Glutamatergic neuron (in vitro differentiated cells): ENCODE measurements at places on chromosomes 12 and 14.
A peak's percentile ranks its signal among the peaks of the same experiment; 100 is the strongest.

- DNase-seq: no peak
These were observed 26.6 kb upstream of the ETV6 start for GRCh38 chr12:11622876-11623281.

GRCh38 chr14:69500736-69501135, 16.2 kb downstream of the PLEKHD1 start:
- DNase-seq: no peak

GRCh38 chr14:89296281-89296745, 120.7 kb downstream of the FOXN3 start:
- DNase-seq: no peak

DNA sequence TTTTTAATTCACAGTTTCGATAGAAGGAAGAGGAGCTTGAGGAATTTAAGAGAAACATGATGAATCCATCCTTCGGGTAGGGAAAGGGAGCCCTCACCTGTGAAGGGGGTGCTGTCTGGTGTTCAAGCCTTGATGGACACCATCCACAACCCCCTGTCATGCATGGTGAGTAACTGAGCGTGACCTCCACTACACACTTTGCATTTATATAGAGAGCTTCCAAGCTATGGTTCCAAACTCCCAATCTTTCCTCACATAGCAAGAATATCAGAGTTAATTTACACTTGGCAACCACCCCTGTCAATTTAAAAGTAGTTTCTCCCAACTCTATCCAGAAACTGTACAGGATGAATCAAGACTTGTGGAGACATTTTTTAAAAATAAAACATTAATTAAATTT, 13.1 kb upstream of the NID2 start:
- DNase-seq: no peak

GRCh38 chr14:87229131-87229530, 763.9 kb downstream of the GALC start:
- no peak for DNase-seq

DNA sequence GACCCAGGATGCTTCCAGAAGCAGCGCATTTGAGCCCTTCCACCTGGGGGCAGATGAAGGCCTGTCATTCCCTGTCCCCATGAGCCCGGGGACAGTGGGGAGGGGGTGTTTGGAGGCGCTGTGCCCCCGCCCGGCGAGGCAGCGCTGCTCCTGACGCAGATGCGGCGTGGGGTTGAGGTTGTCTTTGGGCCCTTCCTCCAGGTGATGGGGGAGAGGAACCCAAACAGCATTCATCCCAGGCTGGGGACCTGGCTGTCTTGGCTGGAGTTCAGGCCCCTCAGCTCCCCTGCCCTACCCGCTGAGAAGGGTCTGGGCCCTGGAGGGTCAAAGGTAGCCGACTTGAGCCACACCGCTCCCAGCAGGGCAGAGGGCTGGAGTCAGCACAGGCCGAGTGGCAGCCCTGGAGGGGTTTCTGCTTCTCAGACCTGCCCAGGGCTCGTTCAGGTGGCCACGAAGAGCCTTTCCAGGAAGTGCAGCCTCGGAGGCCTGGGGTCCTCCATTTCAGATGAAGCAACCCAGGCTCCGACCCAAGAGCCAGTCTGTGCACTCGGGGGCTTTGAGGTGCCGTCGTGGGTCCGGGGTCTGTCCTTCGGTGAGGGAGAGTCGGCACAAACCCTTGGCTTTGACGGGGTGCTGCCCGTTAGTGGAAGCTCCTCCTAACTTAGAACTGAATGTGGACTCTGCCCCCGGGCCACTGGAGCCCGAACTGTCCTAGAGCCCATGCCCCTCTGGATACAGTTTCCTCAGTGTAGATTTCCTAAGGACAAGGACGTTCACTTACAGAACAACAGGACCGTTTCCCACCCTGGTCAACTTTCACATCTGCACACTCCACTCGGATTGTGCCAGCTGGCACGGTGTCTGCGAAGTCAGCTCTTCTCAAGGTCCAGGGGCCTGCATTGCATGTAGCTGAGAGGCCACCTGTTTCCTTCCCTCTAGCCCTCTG, 16.1 kb downstream of the ACADS start:
- no peak for DNase-seq

DNA sequence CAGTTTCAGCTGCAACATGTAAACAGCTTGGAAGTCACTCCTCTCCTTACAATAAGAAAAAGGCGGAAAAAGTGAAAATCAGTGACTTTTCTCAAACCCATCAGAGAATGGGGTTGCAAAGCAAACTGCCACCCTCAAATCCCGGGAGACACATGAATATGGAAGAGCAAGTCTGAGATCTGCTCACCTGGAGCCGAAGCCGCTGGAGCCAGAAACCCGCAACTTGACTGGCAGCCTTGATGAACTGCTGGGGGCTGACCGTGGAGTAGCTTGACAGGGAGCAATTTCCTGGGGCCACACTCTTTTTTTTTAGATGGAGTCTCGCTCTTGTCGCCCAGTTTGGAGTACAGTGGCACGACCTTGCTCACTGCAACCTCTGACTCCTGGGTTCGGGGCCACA, 208.2 kb downstream of the KIF26A start:
- DNase-seq: no peak

GRCh38 chr12:42915426-42915825, 325.9 kb upstream of the PRICKLE1 start:
- no peak for DNase-seq

DNA sequence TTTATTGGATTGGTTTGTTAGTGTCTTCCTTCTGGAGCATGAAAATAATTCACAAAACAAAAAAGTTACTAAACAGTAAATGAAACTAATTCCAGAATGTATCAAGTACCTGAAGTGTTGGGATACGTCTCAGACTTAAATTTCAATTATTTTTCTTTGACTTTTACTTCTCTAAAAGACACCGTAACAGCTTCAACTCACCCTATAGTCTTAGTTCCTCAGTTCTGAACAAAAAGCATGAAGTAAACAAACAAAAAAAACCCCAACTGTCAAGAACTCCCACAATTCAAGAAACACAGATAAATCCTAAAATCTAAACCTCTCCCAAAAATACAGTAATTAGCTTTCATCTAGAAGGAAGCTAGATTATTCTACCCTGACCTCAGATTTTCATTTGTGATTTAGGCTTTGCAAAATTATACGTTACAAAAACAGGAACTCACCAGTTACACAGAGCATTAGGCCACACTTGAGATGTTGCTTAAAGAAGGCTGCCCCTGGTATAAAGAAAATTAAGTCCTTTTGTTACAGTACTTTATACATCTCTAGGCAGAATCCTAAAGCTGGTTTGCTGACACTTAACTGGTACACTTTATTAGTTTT, 10.2 kb downstream of the HEATR5A start:
- no peak for DNase-seq

DNA sequence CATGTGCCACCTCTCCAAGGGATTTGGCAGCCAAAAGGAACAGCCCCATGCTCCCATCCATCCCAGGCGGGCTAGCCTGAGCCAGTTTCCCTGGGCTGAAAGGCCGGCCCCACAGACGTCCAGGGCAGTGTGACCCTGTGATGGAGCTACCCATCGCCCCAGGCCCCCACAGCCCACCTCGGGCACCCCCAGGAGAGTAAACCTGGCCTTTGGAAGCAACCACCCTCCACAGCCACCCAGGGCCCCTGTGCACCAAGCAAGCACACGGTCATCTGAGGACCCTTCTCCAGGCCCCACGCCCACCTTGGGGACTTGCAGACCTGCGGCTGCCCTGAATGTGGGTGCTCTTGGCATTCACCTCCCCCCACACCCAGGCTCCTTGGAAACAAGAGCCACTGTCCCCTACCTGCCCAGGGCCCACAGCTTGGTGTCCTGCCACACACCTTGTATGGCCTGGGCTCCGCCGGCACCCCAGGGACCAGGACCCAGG, 8.4 kb downstream of the AHNAK2 start:
- DNase-seq: peak; percentile 14

DNA sequence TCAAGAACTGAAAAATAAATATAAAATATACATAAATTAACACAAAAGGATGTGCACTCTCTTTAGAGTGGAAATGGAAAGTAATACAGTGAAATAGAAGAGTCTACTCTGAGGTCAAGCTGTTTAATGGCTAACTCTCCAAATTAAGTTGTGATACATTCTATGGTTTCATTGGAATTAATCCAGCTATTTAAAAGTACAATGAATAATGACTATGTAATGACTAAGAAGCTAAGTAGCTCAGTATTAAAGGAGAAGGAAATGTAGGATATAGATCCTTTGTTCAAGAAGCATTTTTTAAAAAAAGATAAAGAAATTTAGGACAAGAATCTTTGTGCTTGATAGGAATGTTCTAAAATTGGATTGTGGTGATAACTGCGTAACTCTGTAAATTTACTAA, 85.3 kb downstream of the LRP6 start:
- DNase-seq: no peak

DNA sequence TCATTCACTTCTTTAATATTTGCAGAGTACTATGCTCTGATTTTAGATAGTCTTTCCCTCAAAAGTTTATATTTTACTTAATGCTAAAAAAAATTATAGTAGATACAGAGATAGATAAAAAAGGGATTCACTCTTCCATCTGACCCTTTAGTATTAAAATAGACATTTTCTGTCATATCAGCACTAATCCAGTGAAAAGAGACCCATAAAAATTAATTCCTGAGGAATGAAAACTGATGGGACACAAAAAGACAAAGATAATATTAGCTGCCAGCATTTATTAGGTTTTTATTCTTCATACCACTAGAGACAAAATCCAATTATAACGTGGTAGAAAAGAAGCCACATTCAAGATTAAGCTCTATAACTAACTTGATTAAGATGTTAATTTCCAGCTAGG, 45.3 kb downstream of the SOS2 start:
- no peak for DNase-seq

DNA sequence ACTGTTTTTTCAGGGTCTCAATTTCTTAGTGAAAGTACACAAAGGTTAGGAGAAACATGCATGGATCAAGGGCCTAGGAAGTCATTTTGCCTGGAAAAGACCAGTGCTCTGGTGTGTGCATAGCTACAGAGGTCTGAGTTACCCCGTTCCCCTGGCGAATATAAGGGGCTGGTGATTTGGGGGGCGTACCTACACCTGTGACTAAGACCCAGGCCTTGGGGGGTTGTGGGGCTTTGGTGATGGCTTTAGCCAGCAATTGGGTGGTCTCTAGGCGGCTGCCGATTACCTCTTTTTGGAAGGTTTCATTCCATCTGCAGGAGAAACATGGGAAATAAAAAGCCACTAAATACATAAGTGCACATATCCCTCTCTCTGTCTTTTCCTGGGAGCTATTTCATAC, 1.1 kb downstream of the SDR39U1 start:
- DNase-seq: no peak

GRCh38 chr12:2541631-2542204, 253.1 kb upstream of the FKBP4 start:
- no peak for DNase-seq

GRCh38 chr12:127771546-127771945, 495.4 kb upstream of the TMEM132C start:
- DNase-seq: no peak

- DNase-seq: peak; percentile 20
These were observed 1.5 kb downstream of the RFLNA start for GRCh38 chr12:124296295-124296915.

DNA sequence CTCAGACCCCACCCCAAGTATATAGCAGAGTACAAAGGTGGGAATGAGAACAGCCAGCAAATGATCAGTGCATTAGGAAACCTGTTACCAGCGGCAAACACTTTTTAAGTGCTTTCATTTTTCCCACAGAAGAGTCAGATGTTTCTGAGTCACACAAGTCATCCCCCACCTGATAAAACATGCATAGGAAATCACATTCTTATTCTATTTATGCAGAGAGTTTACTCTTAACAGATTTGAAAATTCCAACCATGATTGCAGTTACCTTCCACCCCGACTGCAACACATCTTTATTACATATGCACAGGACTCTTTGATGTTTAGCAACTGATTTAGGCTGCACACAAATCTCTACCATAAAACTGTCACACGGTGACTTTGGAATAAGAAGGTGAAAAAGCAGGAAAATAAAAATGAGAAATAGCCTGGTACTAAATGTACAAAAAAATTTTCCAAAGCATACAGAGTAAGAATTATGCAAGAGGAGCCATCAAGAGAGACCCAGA, 236.4 kb downstream of the PAWR start:
- no peak for DNase-seq

DNA sequence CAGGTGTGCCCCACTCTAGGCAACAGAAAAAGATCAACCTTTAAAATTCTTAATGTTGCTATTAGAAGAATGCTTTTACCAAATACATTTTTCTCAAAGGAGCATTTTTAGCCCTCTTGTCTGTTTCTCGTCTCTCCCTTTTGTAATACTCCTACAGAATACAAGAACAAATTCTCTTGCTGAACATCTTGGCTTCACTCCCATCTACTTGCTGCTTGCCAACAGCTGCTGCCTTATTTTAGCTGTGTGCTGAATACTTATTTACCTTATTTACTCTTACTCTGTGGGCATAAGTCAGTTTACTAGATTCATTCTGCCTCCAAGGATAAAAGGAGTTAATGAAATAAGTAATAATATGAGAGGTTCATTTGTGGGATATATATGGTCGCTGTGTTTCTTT, 70.8 kb downstream of the POLR3B start:
- no peak for DNase-seq

DNA sequence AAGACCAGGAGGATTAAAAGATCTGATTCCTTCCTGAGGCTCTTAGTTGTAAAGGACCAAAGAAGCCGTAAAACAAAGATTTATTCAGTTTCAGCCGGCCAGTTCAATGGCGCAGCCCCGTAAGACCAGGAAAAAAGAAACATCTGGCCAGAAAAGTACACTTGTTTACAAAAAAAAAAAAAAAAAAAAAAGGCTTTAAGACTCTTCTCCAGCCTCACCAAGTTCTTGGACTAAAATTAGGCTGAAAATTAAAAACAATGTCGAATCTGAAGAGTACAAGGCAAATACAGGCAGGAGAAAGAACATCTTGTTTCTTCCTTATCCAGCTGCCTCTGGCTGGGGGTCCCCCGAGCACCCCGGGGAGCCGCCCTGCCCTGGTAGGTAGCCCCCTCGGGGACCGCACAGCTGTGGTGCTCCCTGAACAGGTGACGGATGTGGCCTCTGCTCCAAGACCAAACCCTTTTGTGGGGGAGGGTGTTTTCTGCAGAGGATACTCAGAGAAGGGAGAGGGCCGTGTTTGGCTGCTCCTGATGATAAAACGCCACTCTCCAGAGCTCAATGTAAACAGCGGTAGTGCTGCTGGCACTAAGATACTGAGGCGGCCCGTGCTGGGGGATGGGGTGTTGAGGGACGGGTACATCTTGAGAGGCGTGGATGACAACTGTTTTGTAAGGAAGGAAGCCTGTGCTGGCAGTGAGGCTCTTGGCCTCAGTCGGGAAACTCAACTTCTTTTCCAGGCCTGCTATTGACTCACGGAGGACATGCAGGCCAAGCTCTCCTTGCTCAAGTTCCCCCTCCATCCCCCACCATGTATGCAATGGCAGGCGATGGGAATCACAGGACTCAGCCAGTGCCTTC, 201.0 kb upstream of the DIO3 start:
- DNase-seq: no peak
